ENCODE measurements at places on chromosomes 13 and 19.

DNA sequence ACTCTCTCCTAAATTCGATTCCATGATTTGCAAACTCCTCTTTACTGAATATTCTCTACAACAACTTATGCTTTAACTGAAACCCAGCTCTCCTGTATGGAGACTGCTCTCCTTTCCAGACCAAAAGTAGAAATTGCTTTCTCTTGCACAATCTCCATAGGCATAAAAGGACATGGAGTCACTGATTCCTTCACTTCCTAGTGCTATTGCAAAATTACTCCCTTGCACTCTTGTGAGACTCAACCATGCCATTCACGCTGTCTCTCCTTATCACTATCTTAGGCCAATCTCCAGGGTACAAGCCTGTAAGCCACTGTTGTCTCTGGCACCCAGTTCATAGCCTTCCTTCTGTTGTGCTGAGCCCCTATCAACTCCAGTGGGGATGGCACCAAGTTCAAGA lies 30.6 kb downstream of the SERPINE3 start:
- no peak for DNase-seq

DNA sequence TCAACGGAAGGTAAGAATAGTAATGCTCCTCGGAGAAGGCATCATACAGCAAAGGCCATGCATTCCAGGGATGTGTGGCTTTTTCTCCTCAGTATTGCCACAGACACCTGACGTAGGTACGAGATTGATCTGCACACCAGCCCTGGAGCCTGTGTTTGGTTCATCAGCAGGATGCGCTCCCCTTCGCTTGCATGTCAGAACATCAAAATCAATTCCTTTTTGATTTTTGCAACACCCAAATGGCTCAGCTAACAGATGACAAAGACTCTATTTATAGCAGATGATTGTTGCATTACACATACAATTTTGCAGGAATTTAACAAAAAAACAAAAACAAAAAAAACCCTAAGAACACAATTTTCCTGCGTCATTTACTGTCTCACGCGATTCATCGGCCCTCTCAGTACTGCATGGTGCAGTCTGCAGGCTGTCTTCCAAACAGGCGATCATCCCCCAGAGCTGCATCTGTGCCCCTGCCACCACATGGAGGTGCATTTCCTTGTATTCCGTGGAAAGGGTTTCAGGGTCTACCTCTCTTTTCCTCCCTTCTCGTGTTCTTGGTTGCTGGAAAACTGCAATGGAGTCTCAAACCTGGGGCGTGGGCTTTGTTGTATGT lies 207.3 kb downstream of the TEX29 start:
- DNase-seq = no peak

GRCh38 chr13:102038787-102039186 lies 363.1 kb downstream of the FGF14 start:
- DNase-seq = no peak

GRCh38 chr19:38421856-38422255 lies 4.2 kb downstream of the RASGRP4 start:
- DNase-seq = no peak

GRCh38 chr19:17942582-17943273 lies 9.9 kb downstream of the CCDC124 start:
- no peak for DNase-seq

DNA sequence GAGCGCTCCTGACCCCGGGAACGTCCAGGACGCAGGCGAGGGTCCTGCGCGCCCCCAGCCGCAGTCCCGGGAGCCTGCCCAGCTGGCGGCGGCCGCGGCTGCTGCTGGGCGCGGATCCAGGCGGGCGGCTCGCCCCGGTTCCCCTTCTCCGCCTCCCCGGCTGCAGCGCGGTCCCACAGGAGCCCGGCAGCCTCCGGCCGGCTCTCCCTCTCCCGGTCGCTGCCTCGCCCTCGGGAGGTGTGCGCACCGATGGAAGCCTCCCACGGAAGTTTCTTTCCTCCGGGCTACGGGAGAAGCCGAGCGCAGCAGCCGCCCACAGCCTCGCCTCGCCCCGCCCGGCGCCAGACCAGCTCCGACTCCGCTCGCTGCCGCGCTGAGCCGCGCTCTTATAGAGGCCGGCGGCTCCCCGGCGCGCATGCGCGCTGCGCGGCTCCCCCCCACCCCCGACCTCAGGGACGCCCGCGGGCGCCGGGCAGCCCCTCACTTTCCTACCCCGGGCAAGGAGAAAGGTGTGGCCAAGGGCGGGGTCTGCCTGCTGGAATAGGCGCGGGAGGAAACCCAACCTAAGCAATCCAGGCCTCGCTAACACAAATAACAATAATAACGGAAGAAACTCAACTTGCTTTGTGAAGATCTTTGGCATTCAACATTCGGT lies at the start of gene SHISA2:
Gene SHISA2 (minus strand): TSS at position 360 of the 655 bp plus-strand sequence. CDS start 1,041 bp downstream, outside the sequence.
- no peak for DNase-seq

DNA sequence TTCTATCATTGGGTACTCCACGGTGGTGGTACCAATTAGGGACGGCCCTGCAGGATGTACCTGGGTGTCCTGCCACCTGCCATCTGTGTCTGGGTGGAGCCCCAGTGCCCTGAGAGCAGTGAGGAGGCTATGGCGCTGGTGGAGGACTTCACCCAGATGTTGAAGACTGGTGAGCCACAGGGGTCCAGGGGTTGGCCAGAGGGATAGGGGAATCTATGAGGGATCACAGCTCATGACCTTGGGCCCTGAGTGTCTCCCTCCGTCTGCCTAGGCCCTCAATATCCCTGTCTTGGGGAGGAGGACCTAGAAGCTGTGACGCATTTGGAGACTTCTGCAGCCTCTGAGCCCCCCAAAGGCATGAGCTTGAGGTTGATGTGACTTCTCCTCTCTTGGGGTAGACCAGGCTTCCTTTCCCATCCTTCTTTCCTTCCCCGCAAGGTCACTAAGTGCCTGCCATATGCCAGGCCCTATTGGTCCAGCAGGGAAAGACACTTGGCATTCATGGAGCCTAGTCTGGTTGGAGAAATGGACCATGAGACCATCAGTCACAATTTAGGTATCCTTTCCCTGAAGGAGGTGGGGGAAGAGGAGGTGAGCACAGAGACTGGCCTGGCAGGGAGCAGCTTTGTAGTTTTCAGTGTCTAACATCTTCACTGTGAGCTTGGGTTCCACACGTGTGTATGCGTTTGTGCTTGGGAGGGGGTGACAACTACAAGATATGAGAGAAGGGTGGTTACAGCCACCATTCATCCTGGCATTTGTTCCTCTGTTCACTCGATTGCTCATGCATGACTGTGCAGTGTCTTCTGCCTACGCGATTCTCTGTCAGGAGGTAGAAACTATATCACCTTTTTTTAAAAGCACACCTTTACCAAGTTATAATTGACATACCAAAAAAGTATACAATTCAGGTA lies 5.1 kb upstream of the MZF1 start:
- DNase-seq = no peak

DNA sequence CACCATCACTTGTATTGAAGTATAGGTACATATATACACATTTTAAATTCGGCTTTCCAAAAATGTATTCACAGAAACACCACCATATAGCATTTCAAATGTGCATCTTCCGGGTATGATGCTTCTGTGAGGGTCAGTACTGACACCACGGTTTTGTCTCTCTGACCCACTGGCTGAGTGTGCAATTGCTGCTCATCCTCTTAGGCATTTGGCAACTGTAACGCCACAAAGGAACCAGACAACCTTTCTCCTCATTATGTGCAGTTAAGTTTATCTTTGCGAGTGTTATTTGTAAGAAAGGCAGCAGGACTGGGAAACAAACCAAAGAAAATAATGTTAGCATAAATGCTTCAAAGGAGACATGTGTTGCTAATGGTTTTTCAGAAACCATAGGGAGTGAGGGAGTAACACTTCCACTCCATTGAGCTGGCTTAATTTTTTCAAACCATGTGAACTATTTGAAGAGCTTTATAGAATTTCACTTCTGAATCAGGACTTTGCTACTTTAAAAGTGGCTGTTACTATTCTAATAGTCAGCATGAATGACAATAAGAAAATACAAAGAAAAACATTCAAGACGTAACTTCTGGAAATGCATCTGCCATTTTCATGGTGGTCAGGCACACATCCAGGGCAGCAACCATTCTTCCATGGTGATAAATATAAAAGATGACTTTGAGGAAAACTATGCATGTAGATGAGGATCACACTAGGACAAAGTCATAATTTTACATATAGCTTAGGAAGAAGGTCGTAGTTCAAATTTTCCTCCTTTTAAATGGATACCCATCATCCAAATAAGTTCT lies 423.3 kb downstream of the MZT1 start:
- no peak for DNase-seq

DNA sequence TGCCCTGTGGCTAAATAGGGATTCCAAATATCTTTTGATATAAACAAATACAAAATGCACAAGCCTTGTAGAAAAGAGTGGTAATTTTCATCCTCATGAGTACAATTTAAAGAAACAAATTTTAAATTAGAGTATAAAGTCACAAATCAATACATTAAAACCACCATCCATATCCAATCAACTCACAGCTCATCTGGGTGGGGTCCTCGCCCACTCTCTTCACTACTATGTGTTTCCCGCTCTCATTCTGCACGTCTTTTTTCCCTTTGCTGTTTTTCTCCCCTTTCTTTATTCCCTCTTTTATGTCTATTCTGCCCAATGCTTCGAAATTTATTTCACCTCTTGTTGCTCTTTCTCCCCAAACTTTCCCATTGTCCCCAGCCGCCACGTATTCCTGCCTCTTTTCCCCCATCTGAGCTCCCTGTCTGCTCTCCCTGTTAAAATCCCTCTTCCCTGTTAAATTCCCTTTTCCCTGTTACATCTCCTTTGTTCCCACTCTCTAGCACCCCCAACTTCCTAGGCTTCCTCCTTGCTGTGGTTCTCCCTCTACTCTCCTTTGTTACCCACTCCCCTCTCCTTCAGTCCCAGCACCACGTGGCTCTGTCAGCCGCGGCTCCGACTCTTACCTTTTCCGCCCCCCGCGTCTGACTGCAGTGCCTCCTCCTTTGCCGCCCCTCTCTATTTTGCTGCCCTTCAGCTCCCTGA lies 1.3 kb downstream of the ZNF616 start:
- DNase-seq = no peak

All from activated T-helper 1 cell treated with anti-CD3 and anti-CD28 coated beads, Interleukin-2, amount 50 U/mL, for 16 hours (primary cell).